ENCODE measurements at places on chromosomes 12 and 14. TPM values are rescaled to one million over a fixed set of nuclear protein-coding genes. Genes with fewer than 3 reads are reported as not detected.

GRCh38 chr12:3168223-3169221, 91.3 kb downstream of the TSPAN9 start:
- H3K27me3 ChIP-seq, result no peaks in the 10 kb centered on the region
- H3K36me3 ChIP-seq, result peaks cover under 1% of the 10 kb centered on the region
- DNase-seq, result no peak
- H3K4me1 ChIP-seq, result peaks cover 6% of the 10 kb centered on the region

- peak overlapping the region; percentile 16 for H3K4me3 ChIP-seq
- peak overlapping the region; percentile 78 for H3K27ac ChIP-seq
- no peak for DNase-seq
- no peaks in the 10 kb centered on the region for H3K36me3 ChIP-seq
- H3K4me1 ChIP-seq, result peaks cover 15% of the 10 kb centered on the region
- no peaks in the 10 kb centered on the region for H3K27me3 ChIP-seq
Measured at GRCh38 chr12:124742111-124742510, 121.6 kb downstream of the SCARB1 start.

GRCh38 chr12:3752096-3752709, 706 bp downstream of the CRACR2A start:
- H3K27me3 ChIP-seq, result no peaks in the 10 kb centered on the region
- peak overlapping the region; percentile 64 for H3K27ac ChIP-seq
- H3K4me3 ChIP-seq, result no peak overlapping the region
- peak; percentile 36 for DNase-seq
- H3K4me1 ChIP-seq, result peaks cover 18% of the 10 kb centered on the region

DNA sequence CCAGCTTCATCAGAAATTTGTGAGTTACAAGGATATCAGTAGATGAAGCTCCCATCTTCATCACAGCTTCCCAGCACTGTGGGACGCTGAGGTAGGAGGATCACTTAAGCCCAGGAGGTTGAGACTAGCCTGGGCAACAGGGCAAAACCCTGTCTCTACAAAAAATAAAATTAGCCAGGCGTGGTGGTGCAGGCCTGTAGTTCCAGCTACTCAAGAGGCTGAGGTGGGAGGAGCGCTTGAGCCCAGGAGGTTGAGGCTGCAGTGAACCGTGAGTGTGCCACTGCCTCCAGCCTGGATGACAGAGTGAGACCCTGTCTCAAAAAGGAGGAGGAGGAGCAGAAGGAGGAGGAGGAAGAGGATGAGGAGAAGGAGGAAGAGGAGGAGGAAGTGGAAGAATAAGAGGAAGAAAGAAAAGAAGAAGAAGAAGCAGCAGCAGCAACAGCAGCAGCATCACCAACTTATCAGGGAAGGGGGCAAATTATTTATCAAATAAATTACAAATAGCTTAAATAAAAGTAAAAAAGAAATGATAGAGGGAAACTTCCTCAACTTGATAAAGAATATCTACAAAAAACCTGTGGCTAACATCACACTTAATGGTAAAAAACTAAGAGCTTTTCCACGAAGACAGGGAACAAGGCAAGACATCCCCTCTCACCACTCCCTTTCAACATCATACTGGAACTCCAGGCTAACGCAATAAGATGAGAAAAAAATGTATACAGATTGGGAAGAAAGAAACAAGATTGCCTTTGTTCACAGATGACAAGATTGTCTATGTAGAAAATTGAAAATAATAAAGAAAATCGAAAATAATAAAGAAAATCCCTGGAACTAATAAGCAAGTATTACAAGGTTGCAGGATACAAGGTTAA, 69.6 kb downstream of the NINJ2 start:
- DNase-seq, result no peak
- no peak overlapping the region for H3K4me3 ChIP-seq
- no peaks in the 10 kb centered on the region for H3K36me3 ChIP-seq
- no peaks in the 10 kb centered on the region for H3K27me3 ChIP-seq
- H3K27ac ChIP-seq, result no peak overlapping the region

DNA sequence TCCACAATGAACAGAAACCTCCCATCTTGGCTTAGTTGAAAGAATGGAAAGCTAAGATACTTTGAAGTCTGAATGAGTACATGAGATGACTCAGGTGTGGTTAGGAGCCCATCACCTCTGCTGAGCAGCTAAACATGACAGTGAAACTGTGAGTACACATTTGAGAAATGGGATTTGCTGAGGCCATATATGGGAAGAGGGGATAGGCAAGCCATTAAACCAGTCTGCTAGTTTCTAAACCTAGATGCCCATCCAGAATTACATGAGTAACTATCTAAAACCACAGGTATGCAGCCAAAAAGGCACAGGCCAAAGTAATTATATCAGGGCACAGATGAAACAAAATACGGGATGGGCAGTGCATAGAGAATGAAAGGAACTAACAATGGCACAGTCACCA, 41.2 kb downstream of the NKX2-1 start:
- no peaks in the 10 kb centered on the region for H3K4me1 ChIP-seq
- H3K27me3 ChIP-seq, result no peaks in the 10 kb centered on the region
- no peak overlapping the region for H3K4me3 ChIP-seq

DNA sequence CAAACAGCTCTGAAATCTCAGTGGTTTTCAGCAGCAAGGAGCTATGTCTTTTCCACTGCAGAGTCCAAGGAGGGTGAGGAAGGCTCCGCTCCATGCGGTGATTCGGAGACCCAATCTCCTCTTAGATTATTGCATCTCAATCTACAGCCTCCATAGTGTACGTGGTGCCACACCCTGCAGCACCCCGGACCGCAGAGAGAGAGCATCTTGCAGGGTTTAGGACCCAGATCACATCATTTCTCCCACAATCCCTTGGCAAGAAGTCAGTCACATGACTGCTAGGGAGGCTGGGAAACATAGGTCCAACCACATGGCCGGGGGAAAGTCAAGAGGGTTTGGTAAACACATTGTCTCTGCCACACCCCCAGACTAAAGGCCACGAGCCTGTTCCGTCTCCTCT, 209.4 kb upstream of the TMEM132C start:
- H3K27me3 ChIP-seq, result no peaks in the 10 kb centered on the region
- no peak overlapping the region for H3K4me3 ChIP-seq
- H3K4me1 ChIP-seq, result no peaks in the 10 kb centered on the region
- H3K27ac ChIP-seq, result no peak overlapping the region

DNA sequence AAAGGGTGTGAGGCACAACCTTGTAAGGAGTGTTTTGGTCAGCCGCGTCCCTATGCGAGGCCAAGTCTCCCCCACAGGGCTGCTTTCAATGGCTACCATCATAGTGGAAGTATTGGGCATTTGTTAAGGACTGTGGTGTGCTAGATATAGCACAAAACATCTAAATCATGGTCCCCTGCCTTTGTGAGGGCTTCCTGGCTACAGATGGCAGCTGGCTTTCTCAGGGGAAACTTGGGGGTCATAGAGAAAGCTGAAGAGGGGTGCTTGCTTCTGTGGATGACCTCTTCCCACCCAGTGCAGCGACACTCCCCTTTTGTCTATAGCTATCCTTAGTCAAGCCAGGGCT, 315.8 kb downstream of the ZFP36L1 start:
- no peaks in the 10 kb centered on the region for H3K36me3 ChIP-seq
- peaks cover 17% of the 10 kb centered on the region for H3K4me1 ChIP-seq
- no peaks in the 10 kb centered on the region for H3K27me3 ChIP-seq

GARIN6 gene
- total RNA-seq, result not detected

DNA sequence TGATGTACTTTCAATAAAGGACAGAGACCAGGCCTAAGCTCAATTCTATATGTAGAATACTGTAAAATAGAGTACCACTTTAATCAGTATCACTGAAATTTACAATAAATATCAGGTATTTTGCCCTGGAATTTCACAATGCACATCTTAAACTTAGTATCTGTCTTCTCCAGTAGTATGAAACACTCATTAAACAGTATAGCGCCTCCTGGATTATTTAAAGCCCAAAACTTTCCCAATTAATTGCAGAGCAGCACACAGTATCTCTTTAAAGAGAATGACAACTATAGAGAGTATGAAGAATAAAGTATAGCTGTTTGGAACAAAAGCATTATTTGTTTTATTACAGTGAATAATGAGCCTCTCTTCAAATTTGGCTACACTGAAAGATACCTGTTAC, 80.2 kb downstream of the BHLHE41 start:
- no peak overlapping the region for H3K27ac ChIP-seq
- no peaks in the 10 kb centered on the region for H3K36me3 ChIP-seq
- no peaks in the 10 kb centered on the region for H3K27me3 ChIP-seq

GRCh38 chr14:90782892-90783291, 33.3 kb downstream of the TTC7B start:
- H3K36me3 ChIP-seq, result no peaks in the 10 kb centered on the region
- H3K4me3 ChIP-seq, result no peak overlapping the region
- H3K27me3 ChIP-seq, result no peaks in the 10 kb centered on the region
- no peak overlapping the region for H3K27ac ChIP-seq

DNA sequence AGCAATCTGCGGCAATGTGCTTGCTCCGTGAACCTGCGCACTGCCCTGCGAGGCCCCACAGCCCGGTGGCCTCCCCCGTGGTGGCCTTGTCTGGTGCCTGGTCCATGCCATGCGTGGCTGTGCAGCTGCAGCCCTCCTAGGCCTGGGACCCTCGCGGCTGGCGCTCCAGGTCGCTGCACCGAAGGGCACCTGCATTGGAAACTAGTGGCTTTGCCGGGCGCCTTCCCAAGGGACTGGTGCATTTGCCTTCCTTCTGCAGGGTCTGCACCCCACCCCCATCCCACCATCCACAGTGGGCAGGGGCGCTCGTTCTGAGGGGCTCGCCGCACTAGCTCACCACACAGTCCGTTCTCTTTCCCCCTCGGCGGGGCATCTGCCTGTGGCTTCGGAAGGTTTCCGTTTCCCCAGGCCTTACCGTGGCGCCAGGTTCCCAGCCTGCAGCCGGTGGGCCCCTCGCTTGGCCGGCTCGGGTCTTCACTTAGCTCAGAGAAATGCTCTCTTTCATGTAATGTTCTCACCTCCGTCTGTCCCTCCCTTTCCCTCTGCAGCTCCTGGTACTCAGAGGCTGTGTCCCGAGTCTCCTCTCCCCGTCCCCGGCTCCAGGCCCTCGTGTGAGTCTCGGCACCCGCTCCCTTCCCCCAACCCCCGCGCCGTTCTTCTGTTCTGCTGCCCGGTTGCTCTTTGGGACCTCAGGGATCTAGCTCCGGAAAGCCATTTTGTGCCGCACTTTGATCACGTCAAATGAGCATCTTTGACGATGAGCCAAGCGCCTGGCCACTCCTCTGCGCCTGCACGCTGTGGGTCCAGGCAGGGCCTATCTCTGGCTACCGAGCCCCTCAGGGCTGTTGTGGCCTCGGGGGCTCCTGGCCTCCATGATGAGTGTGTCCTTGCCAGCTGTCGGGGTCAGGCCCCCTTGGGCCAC, 31.9 kb downstream of the JAG2 start:
- no peaks in the 10 kb centered on the region for H3K4me1 ChIP-seq
- H3K36me3 ChIP-seq, result no peaks in the 10 kb centered on the region
- no peak for DNase-seq

- H3K27ac ChIP-seq, result no peak overlapping the region
- no peak overlapping the region for H3K4me3 ChIP-seq
- H3K4me1 ChIP-seq, result no peaks in the 10 kb centered on the region
- DNase-seq, result no peak
- H3K27me3 ChIP-seq, result no peaks in the 10 kb centered on the region
Measured at GRCh38 chr12:71191509-71192196, 33.9 kb upstream of the TSPAN8 start.

HPD gene
- total RNA-seq, result 620 TPM

MEG3 gene
- 485 TPM for total RNA-seq

ENDOU gene
- not detected for total RNA-seq

DNA sequence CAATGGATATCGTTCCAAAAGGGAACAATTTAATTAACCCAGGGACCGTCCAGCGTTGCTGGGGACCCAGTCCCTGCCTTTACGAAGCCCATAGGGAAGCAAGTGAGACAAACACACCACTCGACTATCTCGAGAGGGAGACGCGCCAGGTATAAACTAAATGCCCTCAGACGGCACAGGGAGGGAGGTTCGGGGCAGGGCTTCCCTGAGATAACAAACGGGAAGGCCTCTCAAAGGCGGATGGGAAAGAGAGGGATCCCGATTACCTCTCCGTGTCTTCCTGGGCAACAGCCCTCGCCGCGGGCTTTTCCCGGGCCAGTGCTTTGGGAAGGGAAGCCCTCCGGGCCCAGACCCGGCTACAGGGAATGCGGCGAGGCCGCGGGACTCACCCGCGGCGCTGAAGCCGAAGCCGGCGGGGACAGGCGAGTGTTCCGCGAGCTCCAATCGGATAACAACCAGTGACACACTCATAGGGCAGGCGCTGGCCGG, 390 bp downstream of the BRAP start:
- H3K36me3 ChIP-seq, result peaks cover 9% of the 10 kb centered on the region
- no peaks in the 10 kb centered on the region for H3K27me3 ChIP-seq
- no peak for DNase-seq
- peak overlapping the region; percentile 81 for H3K4me3 ChIP-seq
- peak overlapping the region; percentile 74 for H3K27ac ChIP-seq
- H3K4me1 ChIP-seq, result peaks cover 2% of the 10 kb centered on the region

BEST3 gene
- total RNA-seq, result not detected

KERA gene
- not detected for total RNA-seq

COCH gene
- total RNA-seq, result 0.33 TPM

DNA sequence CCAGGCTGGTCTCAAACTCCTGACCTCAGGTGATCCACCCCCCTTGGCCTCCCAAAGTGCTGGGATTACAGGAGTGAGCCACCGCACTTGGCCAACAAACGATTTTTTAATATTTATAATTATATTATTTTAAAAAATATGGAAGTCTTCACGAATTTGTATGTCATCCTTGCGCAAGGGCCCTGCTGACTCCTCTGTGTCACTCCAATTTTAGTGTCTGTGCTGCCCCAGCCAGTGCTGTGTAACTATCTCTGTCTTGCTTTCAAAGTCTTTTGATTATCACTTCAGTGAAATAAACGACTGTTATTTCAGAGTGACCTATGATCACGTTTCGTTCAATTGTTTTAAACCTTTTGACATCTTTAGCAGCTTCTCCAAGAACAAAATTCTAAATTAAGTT, 13.1 kb upstream of the MMP17 start:
- no peak for DNase-seq
- no peaks in the 10 kb centered on the region for H3K36me3 ChIP-seq
- H3K4me1 ChIP-seq, result no peaks in the 10 kb centered on the region
- no peak overlapping the region for H3K27ac ChIP-seq

DNA sequence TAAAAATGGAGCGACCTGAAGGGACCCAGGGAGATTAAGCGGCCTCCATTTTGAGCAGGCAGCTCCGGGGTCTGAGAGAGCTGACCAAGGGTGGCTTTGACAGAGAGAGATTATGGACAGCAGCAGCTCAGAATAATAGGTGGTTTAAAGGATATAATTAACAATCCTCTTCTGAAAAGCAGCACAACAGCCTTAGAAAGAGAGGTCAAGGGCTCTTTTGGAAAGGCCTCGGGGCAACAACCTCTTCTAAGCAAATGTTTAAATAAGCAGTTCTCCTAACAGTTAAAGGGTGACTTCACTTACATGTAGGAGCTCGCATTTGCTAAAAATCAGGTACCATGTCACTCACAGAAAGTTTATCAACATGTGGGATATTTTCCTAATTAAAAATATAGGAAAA, 87.2 kb upstream of the FRMD6 start:
- peaks cover 3% of the 10 kb centered on the region for H3K4me1 ChIP-seq
- no peaks in the 10 kb centered on the region for H3K27me3 ChIP-seq
- H3K36me3 ChIP-seq, result no peaks in the 10 kb centered on the region

ABCB9 gene
- total RNA-seq, result 3.3 TPM

GRCh38 chr14:39293629-39294028, 59.9 kb downstream of the MIA2 start:
- no peak overlapping the region for H3K4me3 ChIP-seq
- no peak overlapping the region for H3K27ac ChIP-seq
- no peaks in the 10 kb centered on the region for H3K4me1 ChIP-seq
- DNase-seq, result no peak

Data from liver (tissue), 10 donors.